ENCODE measurements at places on chromosomes 5 and 9. TPM values are rescaled to one million over a fixed set of nuclear protein-coding genes. Genes with fewer than 3 reads are reported as not detected.

DNA sequence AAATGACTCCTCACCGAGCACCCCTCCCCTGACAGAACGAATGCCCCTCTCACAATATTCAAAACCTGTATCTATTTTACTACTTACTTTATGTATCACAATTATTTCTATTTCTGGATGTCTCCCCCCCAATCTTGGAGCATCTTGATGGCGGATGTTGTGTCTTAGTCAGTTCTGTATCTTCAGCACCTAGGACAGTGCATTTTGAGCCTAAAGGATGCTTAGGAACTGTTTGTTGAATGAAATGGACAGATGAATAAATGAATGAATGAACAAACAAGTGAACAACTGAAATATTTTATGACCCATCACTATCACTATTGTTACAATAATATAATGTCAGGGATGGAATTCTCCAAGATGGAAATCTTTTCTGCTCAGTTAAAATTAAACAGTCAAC is 295.7 kb downstream of the DNAH5 start:
- DNase-seq, result no peak

DNA sequence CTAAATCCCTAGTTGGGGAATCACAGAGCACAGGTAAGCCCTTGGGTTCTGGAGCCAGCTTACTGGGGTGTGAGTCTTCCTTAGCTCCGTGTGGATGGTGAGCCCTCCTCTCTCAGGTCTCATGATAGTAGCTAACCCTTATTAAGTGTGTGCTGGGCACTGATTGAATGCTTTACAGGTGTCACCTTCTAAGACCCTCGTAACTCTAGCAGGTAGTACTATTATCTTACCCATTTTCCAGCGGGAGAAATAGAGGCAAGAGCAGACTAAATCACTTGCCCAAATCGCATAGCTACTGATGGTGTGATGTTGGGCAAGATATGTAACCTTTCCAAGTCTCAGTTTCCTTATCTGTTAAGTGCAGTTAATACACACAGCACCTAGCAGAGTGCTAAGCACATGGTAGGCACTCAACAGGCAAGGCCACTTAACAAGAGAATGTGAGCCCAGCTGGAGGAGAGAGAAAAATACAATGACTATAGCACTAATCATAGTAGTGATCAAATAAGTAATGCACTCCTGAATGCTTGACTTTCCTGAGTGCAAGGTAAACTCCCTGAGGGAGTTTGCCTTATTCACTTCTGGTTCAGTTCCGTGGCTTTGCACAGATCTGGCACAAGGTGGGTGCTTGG is at the start of gene DCANP1:
Gene DCANP1 (minus strand): TSS at position 51 of the 632 bp plus-strand sequence. CDS start 240 bp downstream, outside the sequence.
- no peak for DNase-seq

GRCh38 chr5:56191656-56192055 is 41.5 kb downstream of the ANKRD55 start:
- no peak for DNase-seq

The TMEM141 gene
- 148 TPM for total RNA-seq

- DNase-seq, result no peak
Measured at GRCh38 chr5:118479285-118479684, 509.1 kb downstream of the DTWD2 start.

The CTXN3 gene
- not detected for total RNA-seq

DNA sequence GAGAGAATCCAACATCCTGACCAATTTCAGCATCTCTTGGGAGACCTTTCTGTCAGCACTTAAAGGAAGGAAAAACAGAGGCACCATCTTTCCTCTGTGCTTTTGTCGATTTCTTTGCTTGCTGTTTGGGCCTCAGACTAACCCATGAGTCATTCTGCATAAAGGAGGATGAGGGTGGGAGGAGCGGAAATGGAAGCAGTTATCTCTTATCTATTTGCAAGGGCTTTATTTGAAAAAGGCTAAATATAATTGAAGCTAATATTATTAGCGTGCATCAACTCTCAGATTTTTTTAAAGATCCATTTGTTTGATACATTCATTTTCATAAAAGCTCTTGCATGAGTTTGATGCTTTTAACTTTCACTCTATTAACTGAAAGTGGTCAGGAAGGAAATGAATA is 72.9 kb downstream of the ZNF622 start:
- DNase-seq, result no peak

The LCN15 gene
- total RNA-seq, result 0.63 TPM

- no peak for DNase-seq
Measured at GRCh38 chr5:136526021-136526420, 160.7 kb upstream of the TRPC7 start.

The MYMK gene
- not detected for total RNA-seq

GRCh38 chr9:88923092-88923491 is 68.2 kb upstream of the S1PR3 start:
- DNase-seq, result no peak

GRCh38 chr9:24986331-24986730 is 440.6 kb upstream of the IZUMO3 start:
- no peak for DNase-seq

GRCh38 chr9:84554069-84554664 is 115.4 kb upstream of the NTRK2 start:
- DNase-seq, result no peak

DNA sequence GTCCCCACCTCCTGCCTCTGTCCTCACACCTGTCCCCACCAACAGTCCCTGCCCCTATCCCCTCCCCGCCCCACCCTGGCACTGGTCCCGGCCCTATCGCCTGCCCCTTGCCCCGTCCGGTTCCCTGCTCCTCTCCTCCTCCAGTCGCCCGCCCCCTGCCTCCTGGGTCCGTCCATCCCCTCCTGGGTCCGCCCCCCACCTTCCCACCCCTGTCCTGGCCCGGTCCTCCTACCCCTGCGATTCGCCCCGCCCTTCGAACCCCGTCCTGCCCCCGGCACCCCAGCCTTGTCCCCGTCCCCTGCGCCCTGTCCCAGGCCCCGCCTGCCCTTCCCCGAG is 372 bp downstream of the EDF1 start:
- no peak for DNase-seq

DNA sequence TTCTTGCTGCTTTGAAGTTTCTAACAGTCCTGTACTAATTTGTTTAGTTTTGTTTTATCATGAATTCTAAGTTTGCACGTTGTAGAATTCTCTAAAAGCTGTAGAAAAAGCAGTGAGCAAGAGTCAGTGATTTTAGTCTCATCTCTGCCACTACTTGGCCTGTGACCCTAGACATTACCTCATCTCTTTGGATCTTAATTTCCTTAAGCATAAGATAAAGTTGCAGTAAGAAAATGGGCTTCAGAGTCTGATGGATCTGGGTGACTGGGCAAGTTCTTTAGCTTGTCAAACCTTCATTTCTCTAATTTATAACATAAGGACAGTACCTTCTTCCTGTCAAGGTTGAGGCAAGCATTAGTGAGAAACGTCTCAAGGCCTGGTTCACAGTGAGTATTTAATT is 247.9 kb downstream of the DMRT2 start:
- no peak for DNase-seq

The LRRC19 gene
- not detected for total RNA-seq

DNA sequence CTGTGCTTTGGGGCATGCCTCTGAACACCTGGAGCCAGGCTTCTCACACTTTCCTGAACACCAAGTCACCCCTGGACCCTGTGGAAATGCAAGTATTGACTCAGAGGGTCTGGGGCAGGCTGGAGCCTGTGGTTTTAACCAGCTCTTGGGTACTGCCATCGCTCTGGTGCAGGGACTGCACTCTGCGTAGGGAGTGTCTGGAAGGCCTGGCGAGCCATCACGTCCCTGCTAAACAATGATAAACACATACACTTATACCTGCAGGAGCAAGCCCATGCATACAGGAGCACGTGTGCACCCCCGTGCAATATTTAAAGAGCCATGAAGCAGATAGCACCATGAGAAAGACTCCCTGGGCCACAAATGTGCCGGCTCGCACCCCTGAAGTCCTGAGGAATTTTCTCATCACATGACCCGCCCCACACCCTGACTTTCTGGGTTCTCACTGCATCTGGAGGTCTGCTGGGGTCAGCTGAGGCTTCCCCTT is 267.7 kb downstream of the GADD45G start:
- no peak for DNase-seq

GRCh38 chr5:144472221-144472620 is 301.5 kb downstream of the KCTD16 start:
- no peak for DNase-seq

The TICAM2 gene
- total RNA-seq, result 1.1 TPM

GRCh38 chr9:26142631-26143030 is 464.4 kb upstream of the TUSC1 start:
- DNase-seq, result no peak

The ZBED3 gene
- total RNA-seq, result 3.9 TPM

DNA sequence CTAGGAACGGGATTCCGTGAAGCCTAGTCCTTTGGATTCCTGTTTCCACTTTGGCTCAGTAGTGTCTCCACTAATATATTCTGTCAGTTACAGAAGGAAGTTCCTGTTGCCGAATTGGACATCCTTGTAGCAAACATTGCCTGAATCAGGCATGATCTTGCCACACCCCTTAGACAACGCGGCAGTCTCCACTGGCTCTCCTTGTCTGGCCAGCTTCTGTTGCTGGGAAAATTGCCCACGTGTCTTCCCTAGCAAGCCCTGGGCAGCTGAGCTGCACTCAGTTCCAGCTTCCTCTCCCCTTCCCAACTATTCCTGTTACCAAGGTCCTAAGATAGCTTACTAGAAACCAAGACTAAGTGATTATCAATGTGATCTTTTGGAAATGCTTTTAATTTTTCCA is 316.6 kb upstream of the RIOK2 start:
- DNase-seq, result no peak

The PCDHA2 gene
- 0.20 TPM for total RNA-seq

The FIBCD1 gene
- 0.20 TPM for total RNA-seq

The FGF10 gene
- total RNA-seq, result 0.75 TPM

The FAM153A gene
- total RNA-seq, result 1.9 TPM

The C1QTNF3 gene
- total RNA-seq, result 2.0 TPM

- DNase-seq, result no peak
Measured at GRCh38 chr5:73451224-73452130, 2.9 kb upstream of the FOXD1 start.

The PDE8B gene
- total RNA-seq, result 64.5 TPM

The MLANA gene
- not detected for total RNA-seq

The BAAT gene
- not detected for total RNA-seq

The PTPDC1 gene
- total RNA-seq, result 10.2 TPM

DNA sequence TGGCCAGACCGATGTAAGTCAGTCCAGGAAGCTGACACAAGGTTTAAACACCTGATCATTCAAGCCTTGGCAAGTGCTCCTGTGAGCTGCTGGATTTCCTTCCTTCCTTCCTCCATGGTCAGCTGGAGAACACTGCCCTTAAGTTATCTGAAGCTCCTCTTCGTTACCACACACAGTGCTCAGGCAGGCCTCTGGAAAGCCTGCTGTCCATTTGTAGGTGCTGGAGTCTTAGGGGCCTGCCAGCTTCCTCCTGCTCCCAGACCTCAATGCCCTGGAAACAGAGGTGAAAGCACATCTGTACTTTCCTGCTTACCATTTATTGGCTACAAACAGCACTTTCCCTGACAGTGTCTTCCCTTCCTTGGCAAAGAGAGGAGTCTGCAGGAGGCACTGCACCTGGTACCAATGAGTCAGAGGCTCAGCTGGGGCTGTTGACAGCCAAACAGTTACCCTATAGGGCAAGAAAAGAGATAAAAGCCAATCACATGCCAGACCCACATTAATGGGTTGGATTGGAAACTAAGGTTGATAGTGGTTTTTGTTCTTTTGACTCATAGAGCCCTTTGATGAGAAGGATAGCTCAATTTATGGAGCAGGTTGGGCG is 72.6 kb upstream of the PUM3 start:
- DNase-seq, result no peak

- DNase-seq, result no peak
Measured at GRCh38 chr9:81814794-81815464, 113.3 kb upstream of the SPATA31D4 start.

The ANKRD31 gene
- 0.08 TPM for total RNA-seq

- no peak for DNase-seq
Measured at GRCh38 chr9:37911271-37911681, 7.3 kb upstream of the SLC25A51 start.

The MARCOL gene
- total RNA-seq, result not detected

- DNase-seq, result no peak
Measured at GRCh38 chr5:128572930-128573319, 34.9 kb upstream of the FBN2 start.

DNA sequence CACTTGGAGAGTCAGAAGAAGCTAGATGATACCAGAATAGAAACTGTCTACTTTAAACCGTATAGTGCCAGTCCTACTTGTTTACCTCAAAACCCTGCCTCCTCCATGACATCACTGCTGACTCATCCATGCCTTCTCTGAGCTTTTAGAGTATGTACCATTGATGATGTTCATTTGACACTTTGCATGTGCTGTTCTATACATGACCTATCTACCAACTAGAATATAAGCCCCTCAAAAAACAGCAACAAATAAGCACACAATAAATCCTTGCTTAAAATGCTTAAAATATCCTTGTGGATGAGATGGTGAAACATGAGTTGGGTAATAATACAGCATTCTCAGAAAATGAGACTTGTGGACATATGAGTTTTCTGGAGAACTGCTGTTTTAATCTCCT is 2.6 kb downstream of the CTNNAL1 start:
- no peak for DNase-seq

- DNase-seq, result peak; percentile 67
Measured at GRCh38 chr9:686321-686813, 155.1 kb upstream of the DMRT1 start.

DNA sequence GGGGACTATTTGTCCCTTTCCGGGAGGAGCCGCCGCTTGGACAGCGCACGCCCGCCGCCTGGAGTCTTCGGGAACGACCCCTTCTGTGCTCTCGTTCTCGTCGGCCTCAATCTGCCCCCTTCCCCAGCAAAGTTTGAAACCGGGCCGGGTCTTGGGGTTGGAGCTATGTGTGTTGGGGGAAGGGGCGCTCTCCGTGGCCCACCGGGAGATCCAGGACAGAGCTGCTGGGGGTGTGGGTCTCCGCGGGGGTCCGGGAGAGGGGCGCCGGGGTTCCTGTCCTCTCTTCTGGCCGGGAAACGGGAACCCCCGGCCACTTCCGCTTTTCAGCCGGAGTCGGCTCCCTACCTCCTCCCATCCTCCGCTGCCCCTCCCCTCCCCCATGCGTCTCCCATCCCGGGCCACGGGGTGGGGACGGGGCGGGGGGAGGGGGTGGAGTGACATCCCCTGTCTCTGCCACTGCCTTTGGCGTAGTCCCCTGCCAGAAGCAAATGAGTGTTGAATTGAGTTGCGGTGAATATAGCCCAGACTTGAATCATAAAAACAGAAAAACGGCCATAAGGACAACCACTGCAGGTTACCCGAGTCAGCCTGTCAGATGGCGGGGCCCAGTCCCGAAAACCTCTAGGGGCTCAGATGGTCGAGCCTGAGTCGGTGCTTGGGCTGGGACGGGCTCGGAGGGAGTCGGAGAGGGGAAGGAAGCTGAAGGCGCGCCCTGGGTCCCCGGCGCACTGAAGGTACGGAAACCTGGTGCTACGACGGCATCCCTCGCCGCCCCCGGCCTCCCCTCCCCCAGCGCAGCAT is 1.1 kb downstream of the CPLX2 start:
- DNase-seq, result no peak
